ENCODE measurements at places on chromosomes 6 and 20.

DNA sequence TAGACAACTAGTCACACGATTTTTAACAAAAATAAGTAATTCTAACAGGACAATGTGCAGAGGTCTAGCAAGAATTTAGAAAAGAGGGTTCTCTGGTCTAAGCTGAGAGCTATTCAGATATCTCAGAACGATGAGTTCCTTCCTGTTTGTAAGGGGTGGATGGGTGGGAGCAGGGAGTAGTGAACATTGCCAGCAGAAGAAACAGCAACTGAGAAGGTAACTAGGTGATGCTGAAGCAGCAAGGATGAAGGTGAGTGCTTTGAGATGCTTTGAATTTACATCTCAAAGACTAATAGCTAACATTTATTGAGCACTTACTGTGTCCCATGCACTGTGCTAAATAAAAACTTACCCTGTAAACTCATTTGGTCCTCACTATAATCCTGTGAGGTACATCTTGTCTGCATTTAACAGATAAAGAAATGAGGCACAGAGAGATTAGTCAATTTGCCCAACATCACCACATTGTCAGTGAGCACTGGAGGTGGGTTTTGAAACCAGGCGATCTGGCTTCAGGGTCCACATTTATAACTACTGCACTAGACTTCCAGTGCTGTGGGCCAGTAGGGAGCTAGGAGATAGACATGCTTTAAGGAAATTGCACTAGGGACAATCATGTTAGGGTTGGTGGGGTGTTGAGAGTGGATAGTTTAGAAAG lies 15.7 kb downstream of the BRD2 start:
- no peak for DNase-seq

- DNase-seq: no peak
Observed at GRCh38 chr20:53334861-53335260, 258.8 kb downstream of the ZNF217 start.

DNA sequence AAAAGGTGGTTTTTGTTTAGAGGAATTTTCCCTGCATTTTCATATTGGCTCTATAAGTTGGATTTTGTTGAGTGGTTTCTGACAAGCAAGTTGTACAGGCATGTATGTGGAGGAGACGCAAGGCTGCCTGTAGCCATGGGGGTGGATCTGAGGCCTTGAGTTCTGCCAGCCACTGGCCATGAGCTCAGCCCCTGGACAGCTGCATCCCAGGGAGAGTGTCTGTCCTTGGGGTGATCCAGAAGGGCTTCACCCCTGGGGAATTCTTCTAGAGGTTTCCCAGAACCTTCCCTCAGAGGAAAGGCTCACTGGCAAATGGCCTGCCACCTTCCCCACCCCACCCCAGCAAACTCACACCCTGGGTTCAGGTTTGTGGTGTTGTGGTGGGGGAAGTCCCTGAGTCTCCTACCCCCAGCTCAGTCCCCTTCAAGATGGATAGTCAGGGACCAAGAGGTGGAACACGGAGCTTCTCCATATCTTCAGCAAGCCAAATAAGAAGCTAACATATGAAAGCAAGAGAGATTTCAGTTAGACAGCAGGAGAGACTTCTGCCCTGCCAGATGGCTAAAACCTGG lies 11.6 kb upstream of the NOL4L start:
- DNase-seq: no peak

GRCh38 chr20:32216179-32217142 lies 8.8 kb downstream of the POFUT1 start:
- DNase-seq: no peak

GRCh38 chr20:43798291-43799149 lies 71.7 kb upstream of the GTSF1L start:
- DNase-seq: no peak

GRCh38 chr20:57428324-57429158 lies 37.3 kb downstream of the RBM38 start:
- no peak for DNase-seq

DNA sequence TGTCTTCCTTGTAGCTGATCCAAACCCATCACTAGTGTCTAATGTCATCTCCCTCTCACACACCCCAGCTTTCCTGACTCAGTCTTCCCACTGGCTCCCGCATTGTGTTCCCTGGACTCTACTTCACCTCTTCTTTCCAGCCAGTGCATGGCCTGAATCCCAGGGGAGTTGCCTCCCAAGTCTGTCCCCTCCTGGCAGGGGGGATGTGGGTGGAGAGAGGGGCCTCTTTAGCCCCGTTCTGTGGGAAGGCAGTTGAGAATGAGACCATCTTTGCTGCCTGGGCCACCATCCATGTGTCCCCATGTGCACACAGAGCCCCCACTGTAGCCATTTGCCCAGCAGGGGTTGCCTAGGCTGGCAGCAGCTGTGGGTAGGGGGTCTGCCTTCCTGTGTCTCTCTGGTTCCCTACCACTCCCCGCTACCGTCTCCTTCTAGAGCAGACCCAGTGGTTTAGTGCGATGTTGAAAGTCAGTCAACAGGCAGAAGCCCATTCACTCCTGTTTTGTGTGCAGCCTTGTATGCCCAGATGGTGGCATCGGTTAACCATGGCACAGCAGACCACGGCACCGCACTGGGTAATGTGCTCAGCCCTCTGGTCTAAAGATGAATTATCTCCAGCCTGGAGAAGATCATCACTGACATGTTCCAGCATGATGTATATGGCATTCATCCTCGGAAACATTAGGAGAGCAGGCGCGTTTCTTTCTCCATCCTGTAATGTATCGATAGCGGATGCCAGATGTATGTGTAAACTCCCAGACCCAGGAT lies 178.8 kb upstream of the SNX9 start:
- DNase-seq: no peak

GRCh38 chr20:48820649-48820973 lies 7.2 kb downstream of the PREX1 start:
- DNase-seq: no peak

- DNase-seq: no peak
Observed at GRCh38 chr20:34709831-34710567, 5.9 kb downstream of the TP53INP2 start.

DNA sequence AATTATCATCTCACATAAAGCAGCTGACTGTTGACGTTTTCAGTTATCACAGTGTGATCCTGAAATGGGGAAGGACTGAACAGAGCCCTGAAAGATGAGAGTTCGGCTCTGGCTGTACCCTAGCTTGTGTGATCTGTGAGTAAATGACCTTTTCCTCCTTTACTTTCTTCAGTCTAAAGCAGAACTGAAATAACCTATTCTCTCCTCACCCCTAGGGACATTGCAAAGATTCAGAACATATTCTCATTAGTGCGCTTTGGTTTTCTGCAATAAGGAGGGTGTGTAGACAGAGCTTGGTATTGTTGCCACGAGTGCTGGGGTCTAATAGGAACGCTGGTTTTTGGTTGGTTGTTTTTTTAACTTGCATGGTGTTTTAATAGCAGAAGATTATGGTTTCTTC lies 16.7 kb downstream of the FARS2 start:
- DNase-seq: no peak

DNA sequence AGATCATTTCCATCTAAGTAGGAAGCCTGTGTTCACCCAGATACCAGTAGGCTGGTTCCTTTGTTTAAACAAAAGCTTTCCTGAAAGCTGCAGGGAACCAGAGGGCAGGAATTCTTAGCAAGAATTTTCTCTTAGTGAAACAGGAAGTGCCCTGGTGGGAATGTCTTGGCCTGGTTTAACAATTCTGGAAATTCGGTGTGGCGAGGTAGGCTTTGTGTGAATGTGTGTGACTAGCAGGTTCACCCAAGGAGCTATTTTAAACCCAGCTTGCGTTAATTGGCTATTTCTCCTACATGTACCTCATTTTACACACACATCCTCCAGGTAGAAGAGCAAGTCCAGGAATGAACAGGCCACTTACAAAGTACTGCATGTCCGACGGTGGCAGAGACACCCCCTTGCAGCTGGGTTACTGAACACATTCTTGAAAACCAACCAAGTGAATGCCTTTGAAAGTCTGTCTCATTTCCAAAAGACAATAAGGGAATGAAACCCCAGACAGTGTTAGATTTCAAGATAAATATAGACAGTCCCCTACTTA lies 64.6 kb downstream of the GFOD1 start:
- peak; percentile 31 for DNase-seq

DNA sequence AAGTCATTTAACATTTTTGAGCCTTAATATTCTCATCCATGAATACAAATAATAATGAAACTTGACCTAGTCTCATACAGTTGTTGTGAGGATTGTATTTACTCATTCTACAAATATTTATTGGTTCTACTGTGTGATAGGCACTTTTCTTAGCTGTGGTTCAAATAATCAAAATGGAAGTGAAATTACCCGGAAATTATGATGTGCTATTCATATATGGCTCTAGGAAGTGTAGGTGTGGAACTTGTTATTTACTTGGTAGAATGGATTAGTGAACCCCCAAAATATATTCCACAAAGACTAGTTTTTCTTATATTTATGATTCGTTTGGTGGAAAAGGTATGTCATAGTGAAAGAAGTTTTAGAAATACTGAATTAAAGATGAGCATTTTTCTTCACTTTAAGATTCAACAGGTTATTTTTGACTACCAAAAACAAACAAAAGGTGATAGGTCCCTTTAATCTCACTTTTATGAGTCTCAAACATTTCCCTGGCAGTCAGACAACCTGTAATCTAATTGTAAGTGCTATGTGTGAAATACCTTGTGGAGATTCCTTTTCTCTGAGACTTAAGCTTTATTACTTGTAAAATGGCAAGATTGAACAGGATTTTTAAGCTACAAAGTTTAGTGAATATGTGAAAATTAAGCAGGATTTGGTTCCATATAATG lies 77.8 kb downstream of the STXBP5 start:
- DNase-seq: no peak

- DNase-seq: peak; percentile 96
Observed at GRCh38 chr6:111406200-111406721, 76.8 kb downstream of the REV3L start.

DNA sequence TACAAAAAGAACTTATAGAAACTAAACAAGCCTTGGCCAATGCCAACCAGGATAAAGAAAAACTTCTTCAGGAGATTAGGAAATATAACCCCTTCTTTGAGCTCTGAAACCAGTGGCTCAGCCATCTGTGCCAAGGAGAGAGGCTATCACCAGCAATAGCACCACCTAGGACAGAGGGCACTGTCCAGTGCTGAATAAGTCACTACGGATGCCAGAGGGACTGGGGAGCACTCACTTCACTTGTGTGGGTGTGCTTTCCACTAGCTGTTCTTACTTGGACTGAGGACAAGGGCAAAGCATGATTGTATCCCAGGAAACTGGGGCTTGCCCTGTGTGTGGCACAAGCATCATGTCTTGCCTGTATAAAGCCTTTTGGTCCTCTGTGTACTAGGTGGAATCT lies 15.5 kb downstream of the TAF11 start:
- DNase-seq: no peak

DNA sequence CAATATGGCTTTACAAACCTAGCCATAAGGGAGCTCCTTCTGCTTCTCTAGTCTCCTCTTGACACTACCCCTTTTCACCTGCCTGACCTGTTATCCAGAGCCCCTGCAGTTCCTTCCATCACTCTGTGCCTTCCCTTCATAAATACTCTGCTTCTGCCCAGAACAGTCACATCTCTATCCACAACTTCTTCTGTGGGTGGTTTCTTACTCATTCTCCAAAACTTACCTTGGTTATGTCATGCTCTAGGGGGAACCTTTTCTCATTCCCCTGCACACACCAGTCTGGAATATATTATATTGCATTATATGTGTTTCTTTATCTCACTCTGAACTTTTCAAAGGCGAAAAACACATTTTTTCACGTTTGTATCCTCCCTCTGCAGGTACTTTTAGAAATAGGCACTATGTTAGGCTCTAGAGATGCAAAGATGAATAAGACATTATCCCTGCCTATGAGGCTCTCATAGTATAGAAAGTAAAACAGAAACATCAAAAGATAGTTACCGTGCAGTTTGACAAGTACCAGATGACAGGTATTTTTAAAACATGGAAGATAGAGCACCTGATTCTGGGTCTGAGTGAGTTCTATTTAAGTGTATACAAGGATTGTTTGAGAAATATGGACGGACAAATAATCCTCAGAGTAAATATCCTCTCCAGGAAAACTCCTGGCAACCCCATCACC lies 51.5 kb downstream of the AIG1 start:
- DNase-seq: no peak

DNA sequence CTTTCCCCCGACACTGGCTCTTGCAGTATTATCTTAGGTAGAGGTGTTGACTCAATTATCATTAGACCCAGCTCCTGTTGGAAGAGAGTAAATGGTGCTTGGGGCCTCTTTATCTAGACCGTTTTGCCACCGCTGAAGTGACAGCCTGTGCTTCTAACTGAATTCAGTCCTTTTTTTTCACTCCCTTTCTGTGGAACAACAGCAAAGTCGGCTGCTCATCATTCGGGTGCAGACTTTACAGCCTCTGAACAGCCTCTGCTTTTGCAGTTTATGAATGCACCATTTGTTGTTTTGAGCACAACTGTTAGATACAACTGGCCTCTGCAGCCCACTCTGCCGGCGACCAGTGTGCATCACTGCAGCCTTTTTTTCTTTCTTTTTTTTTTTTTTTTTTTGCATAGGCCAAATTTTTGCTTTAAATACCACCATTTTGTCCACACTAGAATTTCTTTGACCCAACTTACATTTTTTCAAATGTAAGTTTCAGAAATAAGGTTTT lies 35.8 kb downstream of the RREB1 start:
- DNase-seq: no peak

- DNase-seq: no peak
Observed at GRCh38 chr6:284486-284885, 7.8 kb upstream of the DUSP22 start.

DNA sequence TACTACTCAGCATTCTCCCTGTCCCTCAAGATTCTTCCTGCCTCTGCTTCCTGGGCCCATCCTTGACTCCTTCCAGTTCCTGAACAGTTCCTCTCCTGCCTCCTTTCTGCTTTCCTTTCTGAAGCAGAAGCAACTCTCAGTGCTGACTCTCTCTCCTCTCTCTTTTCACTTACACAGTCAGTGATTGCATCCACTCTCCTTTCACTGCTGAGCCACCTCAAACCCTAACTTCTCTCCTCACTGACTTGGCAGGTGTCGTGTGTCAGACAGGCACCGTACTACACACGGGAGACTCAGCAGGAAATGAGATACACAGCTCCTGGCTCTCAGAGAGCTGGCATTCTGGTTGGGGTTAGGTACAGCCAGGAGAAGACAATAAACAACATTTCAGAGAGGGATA lies 5.6 kb downstream of the ABHD16A start:
- no peak for DNase-seq

- DNase-seq: no peak
Observed at GRCh38 chr20:35395728-35396127, 16.0 kb downstream of the UQCC1 start.

DNA sequence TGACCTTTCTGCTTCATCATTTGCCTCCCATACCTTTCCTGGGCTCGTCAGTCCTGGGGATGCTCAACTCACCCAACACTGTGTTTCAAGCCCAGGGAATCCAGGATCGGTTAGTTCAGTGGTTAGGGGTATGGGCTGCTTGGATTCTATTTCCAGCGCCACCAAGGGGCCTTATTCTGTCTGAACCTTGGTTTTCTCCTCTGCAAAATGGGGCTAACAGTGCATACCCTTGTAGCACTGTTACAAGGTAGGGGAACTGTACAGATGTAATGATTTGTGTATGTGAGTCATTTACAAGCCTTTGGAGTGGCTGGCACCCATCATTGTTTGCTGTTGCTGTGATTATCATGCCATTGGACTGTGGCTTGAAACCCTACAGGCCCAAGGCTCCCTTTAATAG lies 14.5 kb upstream of the CSNK2A1 start:
- DNase-seq: no peak

- DNase-seq: peak; percentile 46
Observed at GRCh38 chr6:11398451-11399326, 138.9 kb upstream of the TMEM170B start.

All from inflammatory macrophage treated with lipopolysaccharide for 4 hours (primary cell).